ENCODE measurements at places on chromosomes 2 and 18.

DNA sequence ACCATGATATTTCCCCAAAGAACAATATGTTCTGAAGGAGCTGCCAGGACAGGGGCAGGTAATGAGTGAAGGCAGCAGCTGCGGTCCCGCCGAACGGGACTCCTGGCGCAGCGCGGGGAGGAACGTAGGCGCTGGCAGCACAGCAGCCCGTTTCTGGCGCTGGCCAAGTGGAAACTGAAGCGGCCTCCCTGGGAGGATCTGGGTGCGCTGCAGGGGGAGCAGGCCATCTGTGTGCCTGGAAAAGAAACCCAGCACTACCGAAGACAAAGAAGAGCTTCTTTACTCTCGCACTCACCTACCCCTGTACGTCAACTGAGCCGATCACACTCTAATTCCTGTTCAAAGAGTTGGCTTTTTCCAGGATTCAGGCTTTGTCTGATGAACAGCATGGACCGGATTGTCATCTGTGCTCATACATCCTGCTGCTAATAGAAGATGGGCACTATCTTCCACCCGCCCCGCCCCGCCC is 11.8 kb downstream of the G6PC2 start:
- peak; percentile 17 for DNase-seq

- no peak for DNase-seq
Observed at GRCh38 chr18:55240978-55241377, 281.7 kb upstream of the CCDC68 start.

GRCh38 chr2:233142355-233142897 is 82.3 kb downstream of the INPP5D start:
- DNase-seq, result no peak

DNA sequence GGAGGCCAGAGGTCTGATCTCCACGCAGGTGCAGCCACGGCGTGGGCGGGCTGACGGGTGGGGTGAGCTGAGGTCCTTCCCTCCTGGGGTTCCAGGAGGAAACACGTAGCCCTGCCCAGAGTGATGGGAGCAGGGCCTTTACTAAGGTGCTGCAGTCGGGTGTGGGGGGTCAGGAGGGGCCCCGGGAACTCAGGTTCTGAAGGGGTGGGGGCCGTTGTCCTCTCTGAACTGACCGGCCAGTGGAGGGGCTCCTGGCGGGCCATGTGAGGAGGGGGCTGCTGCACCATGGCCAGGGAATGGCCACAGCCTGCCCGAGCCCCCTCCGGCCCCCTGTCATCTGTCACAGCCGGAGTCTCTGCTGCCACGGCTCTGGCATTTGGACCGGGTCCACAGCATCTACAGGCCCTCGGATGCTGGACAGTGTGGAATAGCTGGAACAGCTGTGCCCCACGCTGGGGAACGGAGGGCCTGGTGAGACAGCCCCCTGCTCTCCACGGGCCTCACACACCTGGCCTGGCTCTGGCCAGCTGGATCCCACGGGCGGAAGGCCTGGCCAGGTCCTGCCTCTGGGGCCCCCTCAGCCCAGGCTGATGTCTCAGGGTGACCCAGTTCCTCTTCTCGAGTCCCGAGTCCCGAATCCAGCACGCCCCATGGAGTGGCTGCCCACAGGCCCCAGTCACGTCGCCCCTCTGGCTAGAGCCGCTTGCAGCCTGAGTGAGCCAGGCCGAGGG is 145.6 kb upstream of the GPC1 start:
- DNase-seq, result no peak

DNA sequence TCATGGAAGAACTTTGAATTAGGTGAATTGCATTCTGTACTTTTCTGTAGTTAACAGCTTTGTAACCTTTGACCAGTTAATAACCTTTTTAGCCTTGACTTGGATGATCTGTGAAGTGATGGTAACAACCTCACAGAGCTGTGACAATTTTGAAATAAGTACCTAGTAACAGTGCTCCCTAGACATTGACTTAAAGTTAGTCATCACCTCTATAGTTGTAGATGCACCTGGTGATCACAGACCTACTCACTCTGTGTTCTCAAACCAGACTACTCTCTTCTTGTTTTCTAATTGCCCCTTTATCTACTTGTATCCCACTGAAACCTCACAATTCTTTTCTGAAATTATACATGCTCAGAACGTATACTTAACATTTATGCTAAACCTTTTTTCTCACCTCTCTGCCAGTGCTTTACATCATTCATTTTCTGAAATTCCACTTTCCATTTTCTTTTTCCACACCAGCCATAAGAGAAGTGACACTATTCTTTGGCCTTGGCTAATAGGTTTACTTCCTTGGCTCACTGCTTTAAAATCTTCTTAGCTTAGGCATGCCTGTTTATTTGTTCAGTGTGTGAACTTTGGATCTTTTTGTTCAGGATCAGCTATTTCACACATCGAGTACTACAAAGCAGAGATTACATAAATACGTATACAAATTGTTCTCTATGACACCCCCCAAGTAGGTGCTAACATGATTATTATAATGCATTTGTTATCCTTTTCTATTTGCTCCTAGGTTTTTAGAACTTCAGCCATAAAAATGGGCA is 9.3 kb downstream of the YPEL5 start:
- no peak for DNase-seq

GRCh38 chr2:106517329-106517728 is 30.2 kb downstream of the CD8B2 start:
- no peak for DNase-seq

- no peak for DNase-seq
Observed at GRCh38 chr18:4869155-4869554, 327.9 kb downstream of the AKAIN1 start.

GRCh38 chr2:5846881-5847280 is 154.7 kb downstream of the SOX11 start:
- DNase-seq, result no peak

- DNase-seq, result no peak
Observed at GRCh38 chr2:234796045-234796591, 155.7 kb upstream of the SH3BP4 start.

GRCh38 chr18:12279781-12280531 is 25.8 kb downstream of the CIDEA start:
- no peak for DNase-seq

- DNase-seq, result no peak
Observed at GRCh38 chr2:156325688-156326525, 6.6 kb downstream of the NR4A2 start.

DNA sequence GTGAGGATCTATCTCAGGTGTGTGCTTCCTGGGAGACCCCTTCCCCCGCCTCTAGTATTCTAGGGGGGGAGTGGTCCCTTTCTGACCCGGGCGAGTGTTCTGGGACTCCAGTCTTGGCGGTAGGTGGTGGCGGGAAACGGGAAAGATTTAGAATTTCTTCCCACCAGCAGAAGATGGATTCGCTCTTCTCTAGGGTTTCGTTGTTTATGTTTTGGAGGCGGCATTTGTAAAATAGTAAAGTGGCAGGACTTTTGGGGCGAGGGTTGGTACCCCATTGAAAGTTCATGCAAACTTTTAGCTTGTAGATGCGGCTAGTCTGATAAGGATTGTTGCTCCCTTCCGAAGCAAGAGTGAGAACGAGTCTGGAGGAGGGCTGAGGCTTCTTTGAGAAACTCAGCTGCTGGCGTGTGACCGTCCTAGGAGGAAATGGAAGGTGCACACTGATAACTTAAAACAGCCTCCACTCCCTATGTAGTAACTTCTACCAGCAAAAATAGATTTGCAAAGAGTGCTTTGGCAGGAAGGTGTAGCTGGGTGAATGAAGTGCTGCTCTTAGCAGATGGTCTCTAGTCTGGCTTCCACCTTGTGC is 412 bp downstream of the GPD2 start:
- no peak for DNase-seq

DNA sequence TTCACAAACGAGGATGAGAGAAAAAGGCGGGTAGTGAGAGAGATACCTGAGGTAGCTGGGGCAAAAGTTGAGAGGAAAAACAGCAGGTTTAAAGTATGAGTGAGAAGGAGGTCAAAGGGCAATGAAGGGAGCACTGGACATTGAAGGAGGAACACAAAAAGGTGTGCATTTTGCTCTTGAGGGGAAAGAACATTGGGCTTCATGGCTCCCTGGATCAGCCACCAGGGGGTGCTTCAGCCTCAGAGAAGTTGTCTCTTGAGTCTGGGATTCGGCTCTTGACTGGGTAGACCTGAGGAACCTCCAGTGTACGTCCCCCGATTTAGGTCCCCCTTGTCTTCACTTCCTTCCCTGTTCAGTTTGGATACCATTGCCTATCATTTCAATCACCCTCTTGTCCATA is 128.5 kb downstream of the RAPGEF4 start:
- peak; percentile 41 for DNase-seq

DNA sequence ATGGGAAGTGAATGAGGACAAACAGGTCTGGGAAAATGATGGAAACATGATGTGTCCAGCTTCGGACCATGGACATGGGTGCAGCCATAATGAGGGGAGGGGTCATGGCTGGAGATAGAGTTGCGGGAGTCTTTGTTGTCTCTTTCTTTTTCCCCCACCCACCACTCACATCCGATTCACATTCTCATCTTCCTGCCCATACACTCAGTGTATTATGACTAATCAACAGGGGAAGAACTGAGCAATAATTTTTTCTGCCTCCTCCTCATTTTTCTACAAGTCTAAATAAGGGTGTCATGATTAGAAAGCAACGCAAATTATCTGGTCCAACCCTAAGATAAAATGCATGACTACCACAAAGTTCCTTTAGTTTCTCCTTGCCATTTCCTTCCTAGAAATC is 5.7 kb upstream of the SERPINB2 start:
- peak; percentile 54 for DNase-seq

GRCh38 chr2:26179446-26179913 is 6.6 kb downstream of the GAREM2 start:
- DNase-seq, result no peak

DNA sequence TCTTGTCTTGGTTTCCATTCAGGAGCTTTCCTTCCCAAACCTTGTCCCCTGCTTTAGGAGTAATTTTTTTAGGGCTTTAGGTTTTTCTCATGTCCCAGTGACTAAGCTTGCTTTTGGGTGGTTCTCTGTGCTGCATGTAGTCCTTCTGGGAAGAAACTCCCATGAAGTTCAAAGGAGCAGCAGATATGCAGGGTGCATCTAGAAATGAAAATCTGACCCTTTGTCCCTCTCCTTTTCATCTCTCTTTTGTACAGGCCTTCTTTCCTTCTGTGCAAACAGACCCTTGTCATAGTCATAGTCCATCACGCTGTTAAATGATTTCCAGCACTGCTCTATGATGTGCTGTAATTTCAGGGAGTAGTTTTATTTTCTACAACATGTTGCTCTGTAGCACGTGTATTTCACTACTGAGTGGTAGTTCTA is 20.4 kb downstream of the FMNL2 start:
- no peak for DNase-seq

- peak; percentile 20 for DNase-seq
Observed at GRCh38 chr2:196798980-196799379, 503 bp downstream of the GTF3C3 start.

GRCh38 chr2:23826771-23827170 is 100.2 kb downstream of the ATAD2B start:
- DNase-seq, result no peak

- no peak for DNase-seq
Observed at GRCh38 chr2:24399434-24400206, 39.3 kb upstream of the ITSN2 start.

DNA sequence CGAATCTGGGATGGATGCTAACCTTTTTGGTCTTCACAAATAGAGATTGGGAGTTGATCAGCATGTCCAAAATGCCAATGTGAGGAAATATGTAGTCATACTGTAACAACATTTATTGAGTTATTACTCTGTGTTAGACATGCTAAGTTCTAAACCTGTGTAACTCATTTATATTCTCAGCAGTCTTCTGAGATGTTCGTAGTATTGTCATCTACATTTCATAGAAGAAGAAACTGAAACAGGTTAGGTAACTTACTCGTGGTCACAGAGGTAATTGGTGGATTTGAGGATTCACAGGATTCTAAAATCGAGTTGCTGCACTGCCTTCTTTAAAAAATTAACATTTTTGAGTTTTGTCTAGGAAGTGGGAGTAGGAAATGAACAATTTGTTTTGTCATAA is 162.1 kb downstream of the UBE2E3 start:
- DNase-seq, result no peak

DNA sequence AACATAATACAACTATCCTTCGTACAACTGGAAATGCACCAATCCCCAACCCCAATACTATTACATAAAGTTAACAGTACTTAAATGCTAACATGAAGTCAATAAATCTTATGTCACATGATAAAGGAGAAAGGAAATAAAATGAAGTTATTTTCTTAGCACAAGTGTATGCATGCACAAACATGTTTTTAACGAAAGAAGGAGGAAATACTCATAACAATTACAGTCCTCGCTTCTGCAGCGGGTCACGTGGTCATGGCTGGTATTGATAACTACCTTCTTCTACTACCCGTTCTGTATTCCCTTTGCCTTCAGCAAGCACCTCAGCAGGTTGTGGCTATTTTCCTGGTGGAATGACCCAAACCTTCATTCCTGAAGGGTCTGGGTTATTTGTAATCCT is 51.7 kb downstream of the PSMG2 start:
- no peak for DNase-seq

DNA sequence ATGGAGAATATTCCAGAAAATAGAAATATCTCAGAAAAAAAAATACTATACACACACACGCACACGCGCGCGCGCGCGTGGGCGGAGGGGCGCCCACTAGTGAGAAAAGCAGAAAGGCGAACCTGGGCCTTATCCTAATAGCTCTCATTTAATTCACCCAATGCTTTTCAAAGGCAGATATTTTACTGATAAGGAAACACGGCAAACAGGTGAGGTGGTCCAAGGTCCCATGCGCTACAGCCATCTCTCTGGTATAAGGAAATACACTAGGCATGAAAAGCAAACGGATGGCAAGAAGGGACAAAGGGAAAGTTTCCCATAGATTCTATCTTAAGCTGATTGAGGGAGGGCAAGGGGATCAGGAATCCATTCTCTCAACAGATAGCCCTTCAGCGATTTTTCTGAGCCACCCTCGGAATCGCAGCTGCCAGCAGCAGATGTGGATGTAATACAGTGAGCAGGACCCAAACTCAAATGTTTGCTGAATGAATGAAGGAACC is 136.7 kb downstream of the TMEM247 start:
- DNase-seq, result no peak

- peak; percentile 83 for DNase-seq
Observed at GRCh38 chr18:12946549-12947284, 1.1 kb upstream of the SEH1L start.

- DNase-seq, result peak; percentile 69
Observed at GRCh38 chr2:76197842-76198448, 487.2 kb upstream of the GCFC2 start.

GRCh38 chr2:231292472-231293134 is 94.2 kb downstream of the ARMC9 start:
- no peak for DNase-seq

- DNase-seq, result no peak
Observed at GRCh38 chr18:74611765-74612164, 14.1 kb downstream of the ZNF407 start.

- no peak for DNase-seq
Observed at GRCh38 chr2:898319-898718, 52.3 kb upstream of the SNTG2 start.

DNA sequence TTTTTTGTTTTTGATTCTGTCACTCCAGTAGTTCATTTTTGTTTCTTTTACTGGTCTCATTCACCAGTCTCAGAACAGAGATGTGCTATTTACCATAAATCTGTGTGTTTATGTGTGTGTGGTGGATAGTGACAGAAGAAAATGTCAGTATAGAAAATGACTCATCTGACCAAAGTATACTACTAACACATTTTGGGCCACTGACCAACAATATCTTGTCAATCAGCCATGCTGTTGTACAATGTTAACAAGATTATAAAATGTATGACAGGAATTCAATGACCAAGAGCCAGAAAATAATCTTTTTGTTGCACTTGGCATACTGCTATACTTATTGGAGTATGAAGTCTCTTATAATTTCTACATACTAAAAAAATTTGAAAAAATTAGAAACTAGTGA is 1081.4 kb upstream of the NRXN1 start:
- DNase-seq, result peak; percentile 41

GRCh38 chr18:8081872-8082553 is 514.9 kb downstream of the PTPRM start:
- no peak for DNase-seq

All from fibroblast of mammary gland (primary cell).